ENCODE measurements at places on chromosomes 5 and 9.

GRCh38 chr9:83342006-83342405 lies 196.2 kb downstream of the FRMD3 start:
- no peak for DNase-seq

DNA sequence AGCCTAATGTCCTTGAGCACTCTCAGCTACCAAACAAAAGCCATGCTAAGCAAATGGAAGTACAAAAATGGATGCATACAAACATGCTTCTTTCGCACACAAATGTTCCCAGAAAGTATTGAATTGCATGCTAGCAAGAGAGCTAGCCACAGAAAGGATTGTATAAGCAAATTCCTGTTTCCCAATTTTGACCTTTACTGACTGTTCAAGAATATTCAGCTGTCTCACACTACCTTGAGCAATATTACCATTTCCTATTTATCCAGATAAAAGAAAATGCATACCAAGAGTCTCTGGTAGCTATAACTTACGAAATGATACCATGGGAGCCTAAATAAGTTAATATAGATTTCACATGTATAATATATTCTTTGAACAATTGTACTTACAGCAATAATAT lies 264.6 kb downstream of the TMEM167A start:
- no peak for DNase-seq

- no peak for DNase-seq
Measured at GRCh38 chr9:90141723-90142122, 500.9 kb downstream of the DIRAS2 start.

DNA sequence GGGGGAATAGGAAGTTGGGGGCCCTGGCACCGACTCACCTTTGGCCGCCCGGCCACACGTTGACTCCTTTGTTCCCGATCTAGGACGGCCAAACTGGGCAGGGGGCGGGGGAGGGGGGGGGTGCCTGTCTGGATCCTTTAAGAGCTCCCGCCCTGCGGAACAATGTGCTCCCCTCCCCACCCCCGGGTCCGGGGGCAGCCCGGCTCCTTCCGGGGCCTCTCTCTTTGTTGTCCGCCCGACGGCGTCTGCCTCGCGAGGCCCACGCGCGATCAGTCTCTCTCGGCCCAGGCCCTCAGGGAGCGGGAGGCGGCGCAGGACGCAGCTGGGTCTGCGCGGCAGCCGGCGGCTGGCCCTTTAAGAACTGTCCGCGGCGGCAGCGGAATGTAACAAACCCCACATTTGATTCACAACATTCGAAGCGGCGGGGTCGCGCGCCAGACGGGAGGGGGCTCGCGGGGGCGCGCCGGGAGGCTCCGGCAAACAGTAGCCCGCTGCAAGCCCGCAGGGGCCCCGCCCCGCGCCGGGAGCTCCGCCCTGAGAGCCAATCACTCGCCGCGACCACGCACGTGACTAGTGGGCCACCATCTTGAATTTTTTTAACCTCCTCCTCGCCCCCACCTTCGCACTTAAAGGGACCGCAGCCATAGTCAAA lies at the start of gene RNF44:
TSS of gene RNF44 (minus strand) at position 501 of the 652 bp plus-strand sequence. CDS start 4,930 bp downstream, outside the sequence.
- peak; percentile 77 for DNase-seq

- DNase-seq: no peak
Measured at GRCh38 chr5:123802298-123802951, 290.4 kb downstream of the CSNK1G3 start.

GRCh38 chr5:141516672-141517025 lies 27.8 kb downstream of the PCDHGC5 start:
- DNase-seq: no peak

DNA sequence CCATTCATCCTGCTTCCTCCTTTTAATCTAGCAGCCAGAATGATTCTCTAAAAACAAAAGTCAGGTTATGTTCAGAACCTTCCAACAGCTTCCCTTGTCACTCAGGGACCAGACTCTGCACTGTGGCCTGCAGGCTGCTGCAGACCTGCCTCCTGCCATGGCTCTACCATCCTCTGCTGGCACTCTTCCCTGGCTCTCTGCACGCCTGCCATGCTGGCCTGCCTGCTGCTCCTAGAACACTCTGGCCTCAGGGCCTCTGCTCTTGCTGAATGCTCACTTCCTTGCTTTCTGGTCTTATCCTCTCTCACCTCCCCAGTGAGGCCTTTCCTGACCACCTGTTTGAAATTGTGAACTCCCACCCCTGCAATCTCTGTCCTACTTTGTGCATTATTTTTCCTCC lies 149.4 kb downstream of the CD180 start:
- DNase-seq: no peak

- no peak for DNase-seq
Measured at GRCh38 chr5:172266676-172267092, 16.9 kb downstream of the UBTD2 start.

- DNase-seq: no peak
Measured at GRCh38 chr5:94021246-94021645, 279.8 kb upstream of the POU5F2 start.

- no peak for DNase-seq
Measured at GRCh38 chr9:116596646-116597045, 90.5 kb upstream of the TRIM32 start.

DNA sequence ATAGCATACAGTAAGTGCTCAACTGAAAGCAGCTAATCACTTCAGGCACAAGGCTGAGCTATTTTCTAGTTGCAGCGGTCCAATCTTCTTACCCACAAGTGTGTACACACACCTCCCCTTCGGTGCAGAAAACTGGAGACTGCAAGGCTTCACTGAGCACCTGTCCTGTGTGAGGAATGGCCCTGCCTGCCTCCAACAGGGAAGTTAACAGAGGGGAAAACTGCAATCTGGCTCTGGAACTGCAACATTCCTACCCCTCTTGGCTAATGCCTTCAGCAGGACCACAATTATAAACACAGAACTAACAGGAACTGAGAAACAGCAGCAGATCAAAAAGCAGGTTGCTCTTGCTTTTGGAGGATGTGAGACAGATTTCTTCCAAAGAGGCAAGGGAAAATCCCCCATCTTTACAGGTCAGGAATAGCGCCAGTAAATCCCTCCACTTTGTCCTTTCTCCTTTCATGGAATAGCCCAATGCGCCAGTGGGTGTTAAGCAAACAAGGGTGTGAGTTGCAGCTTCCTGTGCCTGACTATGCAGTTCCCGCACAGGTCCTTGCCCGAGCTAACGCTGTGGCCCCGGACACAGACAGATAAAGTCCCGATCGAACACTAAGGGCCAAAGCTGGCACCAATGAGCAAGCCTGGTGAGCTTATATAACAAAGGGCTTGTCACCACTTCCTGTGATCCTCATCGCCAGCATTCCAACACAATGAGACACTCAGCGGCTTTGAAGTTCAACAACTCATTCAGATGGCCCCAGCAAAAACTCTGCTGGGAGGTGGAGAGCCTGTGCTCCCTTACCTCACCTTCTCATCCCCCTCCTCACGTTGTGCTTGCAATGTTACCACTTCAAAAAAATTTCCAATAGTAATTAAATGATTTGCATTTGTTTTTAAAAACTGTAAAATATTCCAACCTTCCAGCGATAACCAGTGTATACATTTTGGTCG lies 21.5 kb downstream of the SHB start:
- peak; percentile 67 for DNase-seq

GRCh38 chr9:1979741-1980367 lies 35.3 kb upstream of the SMARCA2 start:
- peak; percentile 82 for DNase-seq

GRCh38 chr5:112604732-112605630 lies 132.7 kb upstream of the APC start:
- DNase-seq: no peak

DNA sequence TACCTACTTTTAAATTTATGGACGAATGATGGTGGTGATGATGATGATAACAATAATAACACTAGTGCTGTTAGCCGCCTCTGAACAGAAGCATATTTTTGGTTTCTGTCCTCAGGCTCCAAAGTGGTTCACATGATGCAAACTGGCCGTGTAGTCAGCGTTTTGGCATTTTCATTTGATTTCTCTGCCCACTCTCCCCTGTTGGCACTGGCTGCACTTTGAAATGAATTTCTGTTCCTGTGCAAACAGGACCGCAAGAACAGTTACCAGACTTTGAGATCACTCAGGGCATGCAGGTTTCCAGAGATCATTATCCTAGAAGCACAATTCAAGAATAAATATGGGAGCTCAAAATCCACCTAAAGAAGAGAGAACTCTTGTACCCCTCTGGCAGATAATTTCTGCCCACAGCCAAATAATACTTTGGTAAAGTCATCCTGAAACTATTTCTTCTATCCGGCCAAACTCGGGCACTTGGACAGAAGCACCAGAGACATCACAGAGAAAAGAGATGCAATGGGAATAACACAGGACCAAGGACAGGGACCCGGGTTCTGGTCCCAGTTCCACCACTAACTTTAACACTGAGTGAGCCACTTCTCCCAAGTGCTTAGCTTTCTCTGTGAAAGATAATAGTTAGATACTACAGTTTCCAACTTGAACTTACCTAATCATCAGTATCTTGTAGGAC lies 201.7 kb upstream of the PTGER4 start:
- DNase-seq: no peak

DNA sequence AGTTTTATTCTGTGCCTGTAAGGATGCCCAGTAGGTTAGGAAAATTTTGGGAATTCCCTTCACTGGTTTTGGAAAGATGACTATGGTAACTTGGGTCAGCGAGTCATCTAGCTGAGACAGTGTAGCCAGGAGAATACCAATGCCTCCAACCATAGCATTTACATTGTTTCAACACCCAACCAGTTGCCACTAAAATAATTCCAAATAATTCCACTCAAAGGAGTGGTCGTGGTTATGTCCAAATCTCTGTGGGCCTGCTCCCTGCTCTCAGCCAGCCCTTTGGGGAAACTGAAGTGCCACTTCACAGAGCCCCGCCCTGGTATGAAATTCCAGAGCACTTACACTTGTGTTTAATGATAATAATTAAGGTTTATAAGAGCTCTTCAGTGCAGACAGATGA lies 310.5 kb downstream of the PLK2 start:
- DNase-seq: no peak

Data from AG04449 (cell line).